ENCODE measurements at places on chromosomes 2 and 18.
A peak's percentile ranks its signal among the peaks of the same experiment; 100 is the strongest.

- no peak for DNase-seq
These were observed 23.4 kb downstream of the MTX2 start for GRCh38 chr2:176292608-176293007.

DNA sequence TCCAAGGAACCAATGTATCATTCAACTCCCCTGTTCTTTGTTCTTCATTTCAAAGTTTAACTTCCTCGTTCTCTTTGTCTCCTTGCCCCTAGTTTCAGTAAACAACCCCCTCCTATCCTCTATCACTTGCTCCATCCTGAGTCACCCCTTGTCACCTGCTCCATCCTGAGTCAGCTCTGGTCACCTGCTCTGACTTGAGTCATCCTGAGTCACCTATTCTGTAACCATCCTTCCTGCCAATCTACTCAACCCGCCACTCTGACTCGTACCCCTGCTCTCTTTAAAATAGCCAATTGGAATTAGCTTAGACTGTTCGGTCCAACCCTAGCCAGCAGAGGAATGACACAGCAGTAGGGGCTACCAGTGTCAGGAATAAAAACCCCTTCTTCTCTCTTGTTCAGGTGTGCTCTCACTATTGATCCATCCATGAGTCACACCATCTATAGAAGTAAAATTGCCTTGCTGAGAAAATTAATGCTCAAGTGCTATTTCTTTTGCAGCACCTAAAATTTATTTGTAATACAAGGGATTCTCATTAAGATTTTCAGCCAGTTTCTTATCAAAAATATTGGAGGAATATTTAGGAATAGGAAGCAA lies 326.8 kb downstream of the AKAIN1 start:
- no peak for DNase-seq

DNA sequence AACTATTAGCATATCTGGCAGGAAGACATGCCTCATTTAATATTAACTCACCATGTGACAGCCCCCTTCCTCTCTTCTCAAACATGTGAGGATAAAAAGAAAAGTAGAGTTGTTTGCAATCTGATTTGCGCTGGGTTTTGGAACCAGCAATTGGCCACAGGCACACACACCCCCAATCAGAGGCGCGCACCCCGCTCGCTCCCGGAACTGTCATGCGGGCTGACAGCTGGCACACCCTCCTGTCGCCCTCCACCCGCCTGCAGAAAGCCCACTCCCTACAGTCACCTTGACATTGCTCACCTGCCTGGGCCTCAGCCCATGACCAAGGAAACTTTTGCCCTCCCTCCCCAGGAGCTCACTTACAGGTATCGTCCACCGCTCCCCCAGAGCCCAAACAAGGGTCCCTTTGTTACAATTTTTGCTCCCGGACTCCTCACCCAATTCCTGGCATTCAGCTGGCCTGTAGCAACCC lies 1.1 kb downstream of the COBLL1 start:
- no peak for DNase-seq

GRCh38 chr2:11762799-11763461 lies 16.5 kb downstream of the LPIN1 start:
- DNase-seq = no peak

- DNase-seq = no peak
These were observed 419.5 kb downstream of the NUP35 start for GRCh38 chr2:183543731-183544130.

GRCh38 chr18:50507120-50507590 lies 52.7 kb upstream of the MAPK4 start:
- DNase-seq = no peak

GRCh38 chr18:62566199-62566598 lies 43.4 kb downstream of the ZCCHC2 start:
- peak; percentile 19 for DNase-seq

DNA sequence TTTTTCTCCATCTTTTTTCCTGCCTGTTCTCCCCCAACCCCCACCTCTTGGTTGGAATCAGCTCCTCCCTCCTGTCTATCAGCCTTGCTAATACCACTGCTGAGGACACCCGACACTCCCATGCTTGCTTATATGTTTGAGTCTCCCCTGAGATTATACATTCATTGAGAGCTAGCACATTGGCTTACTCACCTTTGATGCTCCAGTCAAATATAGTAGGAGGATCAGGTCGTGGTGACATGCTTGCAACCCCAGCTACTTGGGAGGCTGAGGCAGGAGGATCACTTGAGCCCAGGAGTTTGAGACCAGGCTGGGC lies 91.5 kb upstream of the CCBE1 start:
- no peak for DNase-seq

- no peak for DNase-seq
These were observed 30.0 kb downstream of the AQP12A start for GRCh38 chr2:240721596-240722180.

GRCh38 chr2:9686061-9686460 lies 55.3 kb upstream of the YWHAQ start:
- no peak for DNase-seq

GRCh38 chr2:15799432-15799827 lies 140.9 kb upstream of the MYCN start:
- DNase-seq = no peak

- peak; percentile 67 for DNase-seq
These were observed 15.1 kb downstream of the ACTG2 start for GRCh38 chr2:73907840-73908452.

DNA sequence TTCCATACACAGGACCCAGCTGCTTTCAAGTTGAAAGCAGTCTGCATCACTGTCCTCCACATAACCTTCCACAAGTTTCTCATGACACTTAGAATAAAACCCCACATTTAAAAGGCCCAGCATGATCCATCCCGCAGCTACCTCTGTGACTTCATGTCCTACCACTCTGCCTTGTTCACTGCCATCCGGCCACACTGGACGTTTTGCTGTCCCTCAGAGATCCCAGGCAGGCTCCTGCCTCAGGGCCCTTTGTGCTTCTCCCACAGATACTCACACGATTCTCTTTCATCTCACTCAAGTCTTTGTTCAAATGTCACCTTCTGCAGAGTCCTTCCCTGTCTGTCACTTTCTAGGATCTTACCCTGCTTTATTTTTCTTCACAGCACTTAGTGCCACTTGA lies 232.9 kb upstream of the BOD1L2 start:
- no peak for DNase-seq

GRCh38 chr18:74598350-74599001 lies 806 bp downstream of the ZNF407 start:
- DNase-seq = peak; percentile 66

- DNase-seq = no peak
These were observed 6.2 kb upstream of the PER2 start for GRCh38 chr2:238294393-238295143.

GRCh38 chr2:216810399-216811160 lies 49.3 kb downstream of the TNP1 start:
- no peak for DNase-seq

DNA sequence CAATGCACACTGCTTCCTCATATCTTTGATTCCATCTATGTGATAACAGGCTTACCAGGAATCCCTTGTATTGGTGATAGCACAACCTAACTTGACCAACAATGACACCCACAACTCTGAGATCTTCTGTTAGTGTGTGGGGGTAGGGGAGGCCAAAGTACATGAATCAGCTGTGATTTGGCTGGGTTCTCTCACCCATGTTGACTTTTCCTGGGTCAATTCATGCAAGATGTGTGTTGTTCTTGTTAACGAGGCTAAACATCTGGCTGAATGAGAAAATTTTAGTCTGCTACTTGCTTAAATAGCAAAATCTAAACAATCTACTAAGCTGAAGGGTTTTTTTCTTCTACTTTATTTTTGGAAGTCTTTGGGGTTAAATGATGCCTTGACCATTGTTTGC lies 341.2 kb upstream of the SLC14A2 start:
- DNase-seq = no peak

- no peak for DNase-seq
These were observed 314.6 kb downstream of the CNTNAP5 start for GRCh38 chr2:124339709-124340108.

DNA sequence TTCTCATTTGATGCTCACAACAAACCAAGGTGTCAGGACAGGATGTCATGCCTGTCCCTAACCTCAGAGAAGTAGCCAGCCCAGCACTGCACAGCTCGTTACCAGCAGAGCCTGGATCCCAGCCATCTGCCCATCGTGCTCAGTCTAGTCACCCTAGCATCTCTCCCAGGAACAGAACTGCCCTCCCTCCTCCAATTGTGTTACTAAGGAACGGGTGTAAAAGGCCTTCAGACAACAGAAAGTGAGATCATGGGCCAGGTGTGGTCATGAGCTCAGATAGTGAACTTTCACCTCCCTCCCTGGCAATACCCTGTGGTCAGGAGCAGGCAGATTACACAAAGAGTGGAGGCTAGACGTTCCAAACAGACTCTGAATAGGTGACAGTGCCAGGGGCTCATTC lies 111.8 kb upstream of the PPP1CB start:
- DNase-seq = no peak

DNA sequence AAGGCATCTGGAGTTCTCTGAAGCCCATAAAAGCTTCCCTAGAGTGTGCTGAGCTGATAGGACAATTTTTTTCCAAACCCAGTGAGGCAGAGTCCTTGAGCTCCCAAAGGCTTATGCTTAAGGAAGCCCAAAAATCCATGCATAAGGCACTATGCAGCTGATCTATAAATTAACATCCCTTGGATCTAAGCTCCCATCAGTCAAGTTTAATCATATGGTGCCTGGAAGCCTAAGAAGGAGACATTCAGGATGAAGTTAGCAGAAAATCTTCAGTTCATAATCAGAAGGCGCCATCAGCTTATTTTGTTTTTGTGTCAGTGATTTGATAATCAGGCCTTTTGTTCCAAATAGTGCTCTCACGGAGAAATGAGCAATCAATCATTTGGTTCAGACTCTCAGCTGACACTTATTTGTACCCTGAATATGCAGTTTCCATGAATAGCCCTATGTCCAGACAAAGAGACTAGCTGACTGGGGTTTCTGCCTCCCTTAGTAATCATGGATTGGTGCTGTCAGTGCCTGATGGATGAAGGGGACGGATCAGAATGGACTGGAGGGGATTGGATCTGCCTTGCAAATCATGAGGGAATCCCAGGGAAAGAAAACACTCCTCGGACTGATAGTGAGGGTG lies 464.8 kb upstream of the RGPD4 start:
- DNase-seq = no peak

GRCh38 chr2:96556441-96557330 lies 20.1 kb downstream of the ARID5A start:
- DNase-seq = no peak

GRCh38 chr2:54233832-54234649 lies 22.0 kb downstream of the TSPYL6 start:
- no peak for DNase-seq

DNA sequence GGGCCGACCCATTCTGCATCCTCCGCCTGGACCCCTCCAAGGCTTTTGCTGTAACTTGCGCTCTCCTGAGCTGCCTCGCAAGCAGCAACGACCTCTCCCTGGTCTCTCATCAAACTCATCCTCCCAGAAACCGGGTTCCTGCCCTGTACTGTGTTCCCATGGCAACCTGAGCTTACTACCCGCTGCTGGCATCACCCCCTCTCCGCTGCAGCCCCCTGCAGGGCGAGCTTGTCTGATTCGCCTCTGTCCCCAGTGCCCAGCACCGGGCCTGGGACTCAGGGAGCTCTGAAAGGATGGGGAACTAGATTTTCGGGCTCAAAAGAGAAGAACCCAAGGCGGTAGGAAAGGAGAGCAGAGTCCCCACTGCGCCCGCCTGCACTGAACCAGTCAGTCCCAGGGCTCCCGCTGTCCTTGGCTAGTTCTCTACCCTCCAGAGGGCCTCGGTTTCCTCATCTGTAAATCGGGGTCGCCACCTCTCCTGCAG lies 463 bp downstream of the HS1BP3 start:
- DNase-seq = peak; percentile 46

GRCh38 chr2:201363857-201364560 lies 6.9 kb upstream of the FLACC1 start:
- peak; percentile 72 for DNase-seq

GRCh38 chr2:69335311-69335710 lies 51.7 kb downstream of the GFPT1 start:
- DNase-seq = no peak

- no peak for DNase-seq
These were observed 185.9 kb downstream of the ANAPC1 start for GRCh38 chr2:111698089-111698488.

- DNase-seq = no peak
These were observed 205.8 kb downstream of the LDLRAD4 start for GRCh38 chr18:13424363-13424762.
